Stomach (tissue), 19 donors: ENCODE measurements at places on chromosomes 2 and 18. TPM values are rescaled to one million over a fixed set of nuclear protein-coding genes. Genes with fewer than 3 reads are reported as not detected.
A peak's percentile ranks its signal among the peaks of the same experiment; 100 is the strongest.

GRCh38 chr18:34734056-34734455 lies 24.0 kb downstream of the DTNA start:
- DNase-seq = no peak

RIT2 gene
- total RNA-seq = not detected

GRCh38 chr2:105697781-105698449 lies 46.8 kb upstream of the NCK2 start:
- peak; percentile 43 for DNase-seq

DNA sequence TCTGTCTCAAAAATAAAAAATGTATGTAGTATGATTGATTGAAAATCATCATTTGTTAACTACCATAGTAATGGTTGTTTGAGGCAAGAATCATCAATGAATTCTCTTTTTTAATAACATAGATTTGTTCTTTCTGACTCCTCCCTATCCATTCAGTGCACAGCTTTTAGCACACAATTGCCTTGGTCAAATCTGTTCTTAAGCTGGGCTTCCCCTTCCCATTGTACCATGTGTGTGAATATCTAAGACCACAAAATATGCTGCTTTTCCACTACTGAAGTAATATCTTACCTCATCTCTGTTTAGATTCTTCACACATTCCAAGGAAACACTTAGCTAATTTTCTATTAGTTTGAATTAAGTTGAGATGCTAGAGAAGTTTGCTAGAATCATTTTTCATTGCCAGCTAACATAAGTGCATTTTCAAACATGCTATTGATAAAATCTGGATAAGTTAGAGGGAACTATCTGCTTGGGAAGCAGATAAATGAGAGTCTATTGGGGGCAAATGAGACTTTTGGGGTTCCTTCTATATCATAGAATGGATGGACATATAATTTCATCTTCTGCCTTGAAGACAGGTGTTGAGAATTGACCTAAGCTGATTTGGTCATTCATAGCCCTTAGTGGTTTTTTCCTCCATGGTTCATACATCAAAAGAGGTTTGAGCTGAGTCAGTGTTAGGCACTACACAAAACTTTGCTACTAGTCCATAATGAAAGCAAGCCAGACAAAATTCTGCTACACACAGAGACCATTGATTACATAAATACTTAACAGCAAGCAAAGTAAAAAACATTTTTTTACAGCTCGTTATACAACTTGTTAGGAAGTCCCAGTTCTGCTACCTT lies 231.9 kb downstream of the PLCL1 start:
- no peak for DNase-seq

GRCh38 chr2:16005816-16006536 lies 65.6 kb downstream of the MYCN start:
- DNase-seq = peak; percentile 82

VSNL1 gene
- 21.9 TPM for total RNA-seq

EMILIN1 gene
- total RNA-seq = 89.2 TPM

LRRC30 gene
- not detected for total RNA-seq

DNA sequence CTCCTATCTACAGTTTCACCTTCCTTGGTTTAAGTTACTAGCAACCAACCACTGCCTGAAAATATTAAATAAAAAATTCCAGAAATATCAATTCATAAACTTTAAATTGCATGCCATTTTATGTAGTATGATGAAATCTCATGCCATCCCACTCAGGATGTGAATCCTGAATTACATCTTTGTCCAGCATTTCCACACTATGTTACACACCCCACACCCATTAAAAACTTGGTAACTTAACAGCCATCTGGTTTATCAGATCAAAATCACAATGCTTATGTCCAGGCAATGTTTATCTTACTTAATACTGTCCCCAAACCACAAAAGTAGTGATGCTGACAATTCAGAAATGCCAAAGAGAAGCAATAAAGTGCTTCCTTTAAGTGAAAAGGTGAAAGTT lies 21.6 kb downstream of the CUL3 start:
- DNase-seq = no peak

STPG4 gene
- not detected for total RNA-seq

QPCT gene
- total RNA-seq = 1.3 TPM

DES gene
- total RNA-seq = 1,078 TPM

DNA sequence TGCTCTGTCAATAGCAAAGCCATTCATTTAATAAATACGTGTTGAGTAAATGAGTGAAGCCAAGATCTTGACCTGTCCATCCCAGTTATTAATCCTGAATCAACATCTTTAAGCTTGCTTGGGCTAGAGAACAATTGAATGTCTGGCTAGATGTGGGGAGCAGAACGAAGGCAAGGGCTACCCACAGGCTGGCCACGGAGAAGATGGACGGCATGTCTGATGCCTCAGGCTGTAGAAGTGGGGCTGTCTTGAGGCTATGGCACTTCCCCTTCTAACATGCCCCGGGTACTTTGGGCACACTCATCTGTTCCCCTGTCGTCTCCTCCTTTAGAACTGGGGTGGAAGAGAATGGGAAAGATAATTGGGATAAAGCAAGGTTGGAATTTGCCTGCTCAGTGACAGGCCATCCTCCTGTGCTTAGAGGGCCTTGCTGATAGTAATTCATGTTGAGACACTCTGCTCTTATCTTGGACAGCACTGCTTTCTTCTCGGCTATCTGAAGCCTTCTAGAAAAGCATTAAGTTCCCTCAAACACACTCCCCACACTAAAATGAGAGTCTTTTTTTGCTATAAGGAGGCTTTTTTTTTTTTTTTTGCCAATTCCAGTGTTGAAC lies 225.7 kb downstream of the MREG start:
- DNase-seq = no peak

DNA sequence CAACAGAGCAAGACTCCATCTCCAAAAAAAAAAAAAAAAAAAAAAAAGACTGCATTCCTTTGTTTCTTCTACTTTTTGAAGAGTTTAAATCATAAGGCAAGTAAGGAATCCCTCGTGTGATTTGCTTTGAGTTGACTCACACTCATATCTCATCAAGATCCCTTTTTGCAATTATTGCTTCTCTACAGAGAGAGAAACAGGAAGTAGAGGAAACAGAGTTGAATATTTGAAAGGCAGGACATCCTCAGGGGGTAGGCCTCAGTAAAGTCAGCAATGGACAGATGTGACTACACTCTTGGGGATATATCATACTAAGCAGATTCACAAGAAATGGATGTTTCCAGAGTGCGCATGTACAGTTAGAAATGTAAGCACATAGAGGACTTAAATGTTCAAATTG lies 11.2 kb upstream of the EFR3B start:
- DNase-seq = no peak
